ENCODE measurements at places on chromosomes 7 and 10. TPM values are rescaled to one million over a fixed set of nuclear protein-coding genes. Genes with fewer than 3 reads are reported as not detected.

GRCh38 chr7:94658826-94659225, 2.9 kb upstream of the SGCE start:
- no peak for DNase-seq

- no peak for DNase-seq
These were observed 180.7 kb downstream of the TEX36 start for GRCh38 chr10:125502276-125502675.

- DNase-seq, result peak; percentile 87
These were observed 183.4 kb downstream of the SORCS3 start for GRCh38 chr10:104824380-104825006.

FAM25G gene
- polyA plus RNA-seq, result not detected

AKR1C1 gene
- 81.3 TPM for polyA plus RNA-seq
